ENCODE measurements at places on chromosomes 6 and 20.

GRCh38 chr20:40583636-40584035 is 105.4 kb downstream of the MAFB start:
- DNase-seq: no peak

- DNase-seq: no peak
Measured at GRCh38 chr20:51665543-51666118, 102.6 kb downstream of the ATP9A start.

DNA sequence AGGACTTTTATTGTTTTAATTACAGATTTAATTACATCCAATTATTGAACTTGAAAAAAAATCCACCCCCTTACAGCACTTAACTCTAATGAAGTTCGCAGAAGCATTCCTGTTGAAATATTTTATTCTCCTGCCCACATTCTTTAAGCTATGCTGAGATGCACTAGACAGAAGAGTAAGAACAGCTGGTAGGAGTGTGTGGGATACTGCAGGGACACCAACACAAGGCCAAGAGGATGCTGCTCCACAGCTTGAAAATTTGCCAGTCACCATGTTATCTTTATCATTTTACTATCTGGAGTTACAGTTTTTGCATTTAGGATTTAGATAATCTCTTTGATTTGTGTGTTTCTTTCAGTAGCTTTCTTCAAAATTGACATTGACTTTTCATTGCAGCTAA is 180.7 kb downstream of the EPHA7 start:
- no peak for DNase-seq

GRCh38 chr6:134964451-134965203 is 14.7 kb upstream of the ALDH8A1 start:
- no peak for DNase-seq

Measured in activated T-cell treated with anti-CD3 and anti-CD28 coated beads for 4 hours (primary cell).